ENCODE measurements at places on chromosomes 7 and 10.

DNA sequence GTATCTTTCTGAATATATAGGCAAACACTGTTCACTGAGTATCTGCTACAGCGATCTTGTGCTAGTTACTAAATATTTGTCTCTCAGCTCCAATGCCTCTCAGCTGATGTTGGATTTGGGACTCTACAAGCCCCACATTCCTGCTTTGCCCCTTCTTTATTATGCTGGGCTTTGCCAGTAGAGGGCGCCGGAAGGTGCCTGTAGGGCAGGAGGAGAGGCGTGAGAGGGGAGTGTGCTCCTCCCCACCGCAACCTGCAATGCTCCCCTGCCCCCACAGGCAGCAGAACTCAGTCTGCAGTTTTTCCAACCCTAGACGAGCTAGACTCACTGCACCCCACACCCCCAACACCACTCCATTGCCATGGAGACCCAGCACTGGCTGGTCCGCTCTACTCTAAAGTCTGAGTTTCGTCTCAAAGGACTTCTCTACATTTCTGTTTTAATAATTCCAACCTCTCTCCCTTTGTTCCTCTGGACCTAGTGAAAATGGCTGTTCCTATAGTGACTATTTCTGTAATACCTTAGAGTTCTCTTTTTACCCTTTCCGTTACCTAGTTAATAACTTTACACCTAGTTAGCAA, 337.6 kb downstream of the CCSER2 start:
- no peak for DNase-seq

- DNase-seq, result no peak
Measured at GRCh38 chr10:48605786-48606529, 1.1 kb upstream of the ARHGAP22 start.

DNA sequence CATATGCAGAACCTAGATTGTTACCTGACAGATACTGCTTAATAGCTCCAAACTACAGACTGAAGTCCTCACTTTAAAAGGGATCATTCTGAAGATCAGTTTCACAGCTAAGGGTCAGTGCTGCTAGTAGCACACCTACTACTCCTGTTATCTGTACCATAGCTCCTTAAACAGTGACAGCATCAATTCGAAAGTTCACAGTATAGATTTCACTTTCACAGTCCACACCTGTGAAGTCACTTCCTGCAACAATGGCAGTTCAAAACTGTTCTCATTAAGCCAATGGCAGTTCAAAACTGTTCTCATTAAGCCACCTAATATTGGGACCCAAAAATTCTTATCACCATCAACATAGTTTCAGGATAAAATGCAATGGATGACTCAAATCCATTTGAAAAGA, 10.7 kb upstream of the FHIP2A start:
- no peak for DNase-seq

DNA sequence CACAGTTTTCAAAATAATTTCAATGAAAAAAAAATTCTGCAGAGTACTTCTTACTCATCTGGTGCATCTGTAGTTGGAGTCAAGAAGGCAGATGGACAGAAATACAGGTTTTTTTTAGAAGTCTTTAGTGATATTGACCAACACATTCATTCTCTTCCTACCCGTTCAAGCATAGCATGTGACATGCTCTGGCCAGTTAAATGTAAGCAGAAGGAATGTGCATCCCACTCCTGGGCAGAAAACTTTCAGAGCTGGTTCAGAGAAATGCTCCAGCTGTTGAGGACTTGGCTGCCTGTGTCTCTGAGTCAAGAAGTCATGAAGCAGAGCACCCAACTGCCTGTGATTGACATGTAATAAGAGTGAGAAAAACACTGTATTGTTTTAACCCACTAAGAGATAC, 665.3 kb upstream of the IGFBP3 start:
- no peak for DNase-seq

- no peak for DNase-seq
Measured at GRCh38 chr10:60290558-60290957, 99.1 kb downstream of the ANK3 start.

DNA sequence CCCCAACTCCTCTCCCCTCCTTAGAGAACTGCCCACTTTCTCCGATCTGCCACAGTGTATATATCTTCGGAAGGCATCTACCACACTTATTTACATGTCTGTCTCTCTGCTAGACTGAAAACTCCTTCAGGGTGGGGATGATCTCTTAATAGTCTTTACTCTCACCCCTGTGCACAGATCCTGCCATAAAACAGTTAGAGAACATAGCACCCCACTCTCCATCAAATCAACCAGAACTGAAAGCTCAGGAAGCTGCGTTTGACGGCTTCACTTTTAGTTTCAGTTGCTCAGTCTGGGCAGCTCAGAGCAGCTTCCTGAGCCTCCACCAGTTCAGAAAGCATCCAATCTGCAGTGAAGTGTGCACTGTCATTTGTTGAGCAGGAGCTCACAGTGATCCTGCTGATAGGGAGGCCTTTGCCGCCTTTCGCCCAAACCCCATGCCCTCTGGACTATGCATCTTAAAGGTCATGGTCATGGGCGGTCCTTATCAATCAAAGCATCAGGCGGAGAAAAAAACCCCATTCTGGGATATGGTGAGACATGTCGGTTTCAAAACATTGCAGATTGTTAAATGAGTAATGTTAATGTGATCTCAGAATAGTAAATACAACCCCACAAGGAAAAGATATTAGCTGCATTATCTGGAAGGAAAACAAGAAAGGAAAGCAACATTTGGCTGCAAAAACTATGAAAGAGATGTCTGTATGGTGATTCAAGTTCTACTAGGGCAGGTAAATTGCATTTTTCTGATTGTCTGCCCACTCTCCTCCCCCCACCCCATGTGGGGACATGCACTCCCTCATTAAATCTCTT, 167.1 kb upstream of the ADO start:
- DNase-seq, result peak; percentile 61

Data from foreskin keratinocyte (primary cell).